ENCODE measurements at places on chromosomes 16 and 17. TPM values are rescaled to one million over a fixed set of nuclear protein-coding genes. Genes with fewer than 3 reads are reported as not detected.

Gene GAST
- total RNA-seq: not detected

DNA sequence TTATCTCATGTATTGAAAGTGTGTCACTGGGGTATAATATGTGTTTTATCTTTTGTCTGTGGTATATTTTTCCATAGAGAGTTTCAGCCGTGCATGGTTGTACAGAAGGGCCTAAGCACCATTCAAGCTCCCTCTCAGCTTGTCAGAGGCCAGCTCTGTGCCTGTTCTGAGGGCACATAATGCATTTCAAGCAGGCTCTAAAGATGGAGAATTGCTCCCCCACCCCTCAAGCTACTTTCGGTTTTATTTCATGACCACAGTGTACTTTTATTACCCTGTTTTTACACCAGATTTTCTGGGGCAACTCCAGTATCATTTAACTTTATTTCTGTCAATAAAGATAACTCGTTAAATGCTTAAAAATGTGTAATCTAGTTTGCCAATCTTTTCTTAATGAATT, 131.7 kb downstream of the SHISA6 start:
- H3K4me1 ChIP-seq: no peaks in the 10 kb centered on the region
- no peaks in the 10 kb centered on the region for H3K36me3 ChIP-seq
- DNase-seq: no peak
- no peak overlapping the region for H3K4me3 ChIP-seq

GRCh38 chr16:88770461-88771293, 14.3 kb downstream of the PIEZO1 start:
- H3K4me3 ChIP-seq: no peak overlapping the region
- H3K27ac ChIP-seq: peak overlapping the region; percentile 81
- DNase-seq: peak; percentile 79
- H3K36me3 ChIP-seq: no peaks in the 10 kb centered on the region
- H3K27me3 ChIP-seq: no peaks in the 10 kb centered on the region
- H3K4me1 ChIP-seq: peaks cover 62% of the 10 kb centered on the region

DNA sequence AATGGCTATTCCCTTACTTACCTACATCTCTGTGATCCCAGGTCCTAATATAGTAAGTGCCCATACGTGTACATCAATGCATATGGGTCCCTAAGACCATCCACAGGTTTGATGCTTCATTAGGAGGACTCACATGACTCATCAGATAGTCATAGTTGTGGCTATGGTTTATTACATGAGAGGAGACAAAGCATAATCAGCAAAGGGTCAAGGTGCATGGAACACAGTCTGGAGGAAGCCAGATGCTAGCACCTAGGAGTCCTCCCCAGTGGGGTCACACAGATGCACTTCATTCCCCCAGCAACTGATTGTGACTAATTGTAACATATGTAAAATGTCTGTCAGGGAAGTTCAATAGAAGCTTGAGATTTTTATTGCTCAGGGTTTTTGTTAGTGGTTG, 42.8 kb downstream of the PHKB start:
- DNase-seq: no peak
- no peaks in the 10 kb centered on the region for H3K4me1 ChIP-seq
- no peak overlapping the region for H3K27ac ChIP-seq
- H3K36me3 ChIP-seq: peaks cover 54% of the 10 kb centered on the region
- no peaks in the 10 kb centered on the region for H3K27me3 ChIP-seq
